Lower lobe of right lung (tissue), 2 donors: ENCODE measurements at places on chromosomes 11 and 22. TPM values are rescaled to one million over a fixed set of nuclear protein-coding genes. Genes with fewer than 3 reads are reported as not detected.
A peak's percentile ranks its signal among the peaks of the same experiment; 100 is the strongest.

Gene MS4A15
- total RNA-seq, result 113 TPM

Gene C22orf42
- total RNA-seq, result not detected

Gene C22orf23
- total RNA-seq, result 1.2 TPM

Gene ADORA2A
- 16.0 TPM for total RNA-seq

Gene MDK
- total RNA-seq, result 26.1 TPM

Gene GNAZ
- total RNA-seq, result 2.4 TPM

Gene OR4A16
- total RNA-seq, result not detected

Gene FXYD2
- total RNA-seq, result 2.8 TPM

Gene NPTXR
- total RNA-seq, result 5.1 TPM

Gene FERMT3
- total RNA-seq, result 92.0 TPM

Gene MAP6
- total RNA-seq, result 10.8 TPM

Gene GAL
- not detected for total RNA-seq

Gene KDM4E
- not detected for total RNA-seq

Gene SLC1A2
- 3.4 TPM for total RNA-seq

Gene PGA5
- 0.32 TPM for total RNA-seq

Gene CCDC83
- not detected for total RNA-seq

Gene CRYBB1
- 1.4 TPM for total RNA-seq

Gene OR4D5
- not detected for total RNA-seq

Gene CREB3L1
- total RNA-seq, result 40.5 TPM

Gene OTUB1
- 61.9 TPM for total RNA-seq

Gene OR8A1
- total RNA-seq, result not detected

Gene PKP3
- 23.1 TPM for total RNA-seq

Gene GRAP2
- 9.5 TPM for total RNA-seq

Gene SPON1
- 40.1 TPM for total RNA-seq

GRCh38 chr11:9784602-9785315, 120.9 kb downstream of the SWAP70 start:
- DNase-seq, result no peak

- no peak for DNase-seq
These were observed 18.2 kb downstream of the LHFPL7 start for GRCh38 chr22:24928322-24928721.

DNA sequence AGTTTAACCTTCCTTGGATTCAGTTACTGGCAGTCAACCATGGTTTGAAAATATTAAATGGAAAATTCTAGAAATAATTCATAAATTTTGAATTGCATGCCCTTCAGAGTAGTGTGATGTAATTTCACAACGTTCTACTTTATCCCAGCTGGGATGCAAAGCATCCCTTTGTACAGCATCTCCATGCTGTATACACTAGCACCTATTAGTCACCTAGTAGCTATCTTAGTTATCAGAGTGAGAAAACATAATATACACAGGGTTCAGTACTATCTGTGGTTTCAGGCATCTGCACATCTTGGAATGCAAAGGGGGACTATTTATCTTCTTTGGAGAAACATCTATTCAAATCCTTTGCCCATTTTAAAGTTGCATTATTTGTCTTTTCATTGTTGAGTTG, 30.8 kb downstream of the CBL start:
- DNase-seq, result no peak

GRCh38 chr22:17120281-17120680, 879 bp downstream of the TMEM121B start:
- DNase-seq, result peak; percentile 71

GRCh38 chr11:132632641-132633124, 899.6 kb downstream of the OPCML start:
- DNase-seq, result no peak

DNA sequence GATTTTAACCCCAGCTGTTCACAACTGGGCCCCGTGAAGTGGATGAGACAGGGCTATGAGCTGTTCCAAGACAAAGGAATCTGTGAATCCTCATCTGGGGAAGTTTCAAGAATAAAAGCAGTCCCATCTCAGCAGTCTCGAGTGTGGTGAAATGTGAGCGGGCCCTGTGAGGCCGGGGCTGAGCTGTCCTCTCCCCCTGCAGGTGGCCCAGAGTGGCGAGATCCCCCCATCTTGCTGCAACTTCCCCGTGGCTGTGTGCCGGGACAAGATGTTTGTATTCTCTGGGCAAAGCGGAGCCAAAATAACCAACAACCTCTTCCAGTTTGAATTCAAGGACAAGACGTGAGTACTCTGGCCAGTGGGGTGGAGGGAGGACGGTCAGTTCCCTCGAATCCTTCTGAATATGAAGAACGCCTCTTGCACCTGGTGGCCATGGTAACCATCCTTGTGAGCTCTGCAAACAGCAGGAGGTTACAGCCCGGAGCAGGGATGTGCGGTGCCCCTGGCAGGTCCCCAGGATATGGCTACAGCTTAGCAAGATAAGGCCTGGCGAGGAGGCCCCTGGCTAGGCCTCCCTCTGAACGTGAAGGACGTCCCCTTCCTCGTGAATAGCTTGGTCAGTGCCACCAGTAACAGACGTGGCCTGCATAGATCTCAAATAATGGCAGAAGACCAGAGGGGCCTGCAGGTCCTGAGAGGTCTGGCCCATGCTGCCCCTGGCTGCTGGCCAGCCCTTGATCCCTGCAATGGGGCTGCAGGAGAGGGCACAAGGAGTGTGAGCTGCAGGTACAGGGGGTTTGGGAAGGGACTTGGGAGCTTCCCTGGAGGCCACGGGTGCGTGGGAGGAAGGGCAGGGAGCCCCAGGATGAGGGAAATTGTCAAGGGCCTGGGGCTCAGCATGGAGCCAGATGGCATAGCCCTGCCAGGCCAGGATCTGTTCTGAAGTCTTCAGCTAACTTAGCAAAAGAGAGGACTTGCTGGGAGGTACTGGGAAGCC, 8.4 kb downstream of the LZTR1 start:
- DNase-seq, result no peak

DNA sequence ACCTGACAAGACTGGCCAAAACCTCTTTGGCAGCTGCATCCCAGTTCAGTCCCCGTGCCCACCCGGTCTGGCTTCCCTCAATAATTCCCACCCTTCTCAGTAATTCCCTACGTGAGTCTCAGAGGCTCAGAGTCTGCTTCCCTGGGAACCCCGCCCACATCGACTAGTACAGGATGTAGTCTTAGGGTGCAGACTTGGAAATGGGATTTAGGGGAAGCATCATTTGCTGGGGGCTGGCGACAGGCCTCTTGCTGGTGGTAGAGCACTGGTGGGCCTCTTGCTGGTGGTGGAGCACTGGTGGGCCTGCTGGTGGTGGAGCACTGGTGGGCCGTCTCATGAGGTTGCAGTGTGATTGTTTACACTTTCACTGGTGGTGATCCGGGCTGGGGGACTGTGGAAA, 199.5 kb upstream of the B3GAT1 start:
- no peak for DNase-seq

GRCh38 chr11:76234416-76235232, 28.3 kb upstream of the WNT11 start:
- peak; percentile 72 for DNase-seq

DNA sequence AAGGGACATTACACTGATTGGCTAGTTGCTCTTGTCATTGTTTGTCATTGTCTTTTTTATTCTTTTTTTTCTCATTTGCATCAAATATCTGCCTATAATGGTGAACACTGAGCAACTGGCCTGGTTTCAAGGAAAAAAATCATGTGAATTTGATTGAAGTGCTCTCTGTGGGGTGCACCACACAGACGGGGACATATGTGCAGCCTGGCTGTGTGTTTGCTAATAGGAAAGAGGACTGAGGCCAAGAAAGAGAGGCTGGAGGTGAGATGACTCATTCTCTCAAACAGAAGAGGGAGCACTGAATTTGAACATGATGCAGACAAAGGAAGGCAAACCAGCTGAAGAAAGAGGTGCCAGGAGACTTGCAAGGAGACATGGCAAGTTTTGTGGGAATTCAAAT, 684.9 kb upstream of the CCDC90B start:
- no peak for DNase-seq

DNA sequence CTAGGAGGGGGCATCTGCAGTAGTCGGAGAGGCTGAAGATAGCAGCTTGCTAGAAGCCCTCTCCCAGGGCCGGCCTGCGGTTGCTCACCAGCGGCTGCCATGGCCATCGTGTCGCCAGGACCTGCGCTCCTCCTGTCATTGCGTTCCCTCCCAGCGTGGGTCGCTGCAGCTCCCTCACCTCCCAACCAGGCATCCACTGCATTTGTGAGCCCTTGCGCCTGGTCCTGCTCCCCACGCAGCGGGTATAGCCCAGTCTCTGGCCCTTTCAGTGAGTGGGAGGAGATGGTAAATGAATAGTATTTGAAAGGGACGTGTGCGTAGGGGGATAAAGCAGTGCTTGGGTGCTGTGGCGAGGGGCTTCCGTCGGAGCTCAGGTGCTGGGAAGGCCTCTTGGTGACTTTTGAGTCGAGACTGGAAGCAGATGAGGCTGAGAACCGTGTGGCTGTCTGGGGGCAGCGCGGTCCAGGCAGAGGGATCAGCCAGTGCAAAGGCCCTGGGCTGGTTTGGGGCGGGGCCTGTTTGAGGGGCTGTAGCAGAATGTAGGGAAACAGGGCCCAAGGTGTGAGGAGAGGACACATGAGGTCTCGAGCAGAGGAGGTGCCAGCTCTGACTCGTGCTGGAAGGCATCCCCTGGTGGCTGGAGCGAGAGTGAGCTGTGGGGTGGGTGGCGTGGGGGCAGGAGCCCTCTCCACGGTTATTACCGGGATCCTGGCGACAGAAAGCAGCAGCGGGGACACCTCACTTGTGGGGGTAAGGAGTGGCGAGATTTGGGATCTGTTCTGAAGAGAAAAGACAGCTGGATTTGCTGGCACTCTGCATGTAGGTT, 39.3 kb downstream of the LRP5 start:
- peak; percentile 40 for DNase-seq

- DNase-seq, result no peak
These were observed 3.6 kb downstream of the PIK3IP1 start for GRCh38 chr22:31288496-31289240.

DNA sequence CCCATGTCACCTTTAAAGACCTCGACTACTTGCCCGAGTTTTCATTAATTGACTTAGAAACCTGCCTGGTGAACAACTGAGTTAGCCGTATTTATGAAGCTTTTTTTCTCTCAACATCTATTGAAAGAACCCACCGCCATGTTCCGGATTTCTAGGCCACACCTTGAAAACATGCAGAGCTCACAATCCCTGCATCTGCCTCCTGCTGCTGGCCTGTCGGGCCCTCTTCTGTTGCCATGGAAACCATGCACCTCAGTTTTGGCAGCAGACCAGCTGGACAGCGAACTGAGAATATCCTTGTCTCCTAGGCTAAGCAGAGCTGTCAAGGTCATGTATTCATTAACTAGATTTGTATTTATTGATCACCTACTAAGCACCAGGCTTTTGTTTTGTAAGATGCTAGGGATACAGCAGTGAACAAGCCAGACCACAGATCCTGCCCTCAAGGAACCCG, 4.3 kb upstream of the PATZ1 start:
- no peak for DNase-seq

- peak; percentile 11 for DNase-seq
These were observed 20.5 kb upstream of the MPPED1 start for GRCh38 chr22:43391306-43391705.

DNA sequence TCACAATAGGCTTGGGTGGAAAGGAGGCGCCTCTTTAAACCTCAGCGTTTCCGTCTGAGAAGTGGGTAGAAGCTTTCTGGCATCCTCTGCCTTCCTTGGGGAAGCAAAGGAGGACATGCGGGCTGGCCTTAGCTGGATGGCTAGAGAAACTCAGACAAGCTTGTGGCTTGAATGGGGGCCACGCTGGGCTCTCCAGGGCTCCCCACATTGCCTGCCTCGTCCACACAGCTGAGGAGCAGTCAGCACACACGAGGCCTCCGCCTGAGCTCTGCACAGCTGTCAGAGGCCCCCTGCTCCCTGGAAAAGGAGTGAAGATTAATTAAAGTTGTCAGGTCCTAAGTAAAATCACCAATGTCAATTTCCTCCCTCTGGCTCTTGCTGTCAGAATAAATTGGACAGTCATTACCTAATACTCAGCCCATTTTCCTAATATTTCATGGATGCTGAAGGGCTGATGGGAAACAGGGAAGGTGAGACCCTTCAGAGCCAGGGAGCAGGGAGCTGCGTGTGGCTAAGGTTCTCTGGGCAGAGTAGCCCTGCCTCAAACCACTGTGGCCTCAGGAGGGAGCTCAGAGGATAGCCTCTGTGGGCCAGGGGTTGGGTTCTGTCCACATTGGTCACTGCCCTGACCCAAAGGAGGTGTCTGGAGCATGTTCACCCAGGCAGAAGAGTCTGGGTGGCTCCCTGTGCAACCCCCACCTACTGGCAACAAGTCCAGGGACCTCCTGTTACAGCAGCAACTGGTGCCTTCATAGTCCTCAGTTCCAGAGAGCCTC, 118.3 kb upstream of the CD82 start:
- no peak for DNase-seq

DNA sequence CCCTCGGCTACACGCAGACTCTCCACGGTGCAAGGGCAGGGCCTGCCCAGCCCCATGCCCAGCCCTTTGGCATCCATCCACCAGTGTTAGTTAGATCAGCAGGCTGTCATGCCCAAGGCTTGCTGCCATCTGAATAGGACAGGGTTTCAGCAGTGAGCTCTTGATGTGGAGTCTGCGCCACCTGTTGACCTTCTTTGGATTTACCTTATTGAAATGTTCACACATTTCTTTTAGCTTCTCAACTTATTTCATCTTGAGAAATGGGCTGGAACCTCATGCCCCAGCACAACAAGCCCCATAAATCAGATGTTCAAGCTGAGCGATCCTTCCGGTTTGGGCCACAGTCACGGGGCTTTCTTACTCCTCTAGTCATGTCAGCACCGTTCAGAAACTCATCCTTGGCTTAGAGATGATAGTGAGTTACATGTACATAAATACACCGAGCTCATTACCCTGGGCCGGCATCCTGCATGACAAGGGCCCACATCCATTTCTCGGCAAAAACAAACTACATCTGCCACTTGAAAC, 61.7 kb downstream of the PARVB start:
- DNase-seq, result peak; percentile 53

DNA sequence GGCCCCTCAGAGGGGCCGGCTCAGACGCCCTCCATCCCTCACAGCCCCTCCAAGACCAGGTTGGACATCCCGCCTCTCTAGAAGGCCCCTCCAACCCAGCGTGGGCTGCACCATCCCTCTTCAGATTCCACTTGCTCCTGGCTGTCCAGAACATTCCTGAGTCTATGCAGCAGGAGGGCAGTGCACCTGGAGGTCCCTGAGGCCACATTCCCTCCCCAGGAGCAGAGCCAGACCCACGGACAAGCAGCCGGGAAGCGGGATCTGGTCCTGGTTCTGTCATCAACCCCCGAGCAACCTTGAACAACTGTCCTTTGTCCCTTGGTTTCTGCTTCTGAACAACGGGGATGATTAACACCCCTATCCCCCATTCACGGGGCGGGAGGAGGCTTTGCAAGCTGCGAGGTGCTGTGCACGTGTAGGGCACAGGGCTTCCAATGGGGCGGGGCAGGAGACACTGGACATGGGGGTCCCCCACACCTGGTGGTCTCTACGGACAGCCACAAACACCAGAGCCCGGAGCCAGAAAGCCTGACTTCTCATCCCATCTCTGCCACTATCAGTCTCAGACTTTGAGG, 13.2 kb upstream of the PDGFB start:
- no peak for DNase-seq

- DNase-seq, result peak; percentile 70
These were observed 24.0 kb downstream of the SLCO2B1 start for GRCh38 chr11:75174781-75175370.

DNA sequence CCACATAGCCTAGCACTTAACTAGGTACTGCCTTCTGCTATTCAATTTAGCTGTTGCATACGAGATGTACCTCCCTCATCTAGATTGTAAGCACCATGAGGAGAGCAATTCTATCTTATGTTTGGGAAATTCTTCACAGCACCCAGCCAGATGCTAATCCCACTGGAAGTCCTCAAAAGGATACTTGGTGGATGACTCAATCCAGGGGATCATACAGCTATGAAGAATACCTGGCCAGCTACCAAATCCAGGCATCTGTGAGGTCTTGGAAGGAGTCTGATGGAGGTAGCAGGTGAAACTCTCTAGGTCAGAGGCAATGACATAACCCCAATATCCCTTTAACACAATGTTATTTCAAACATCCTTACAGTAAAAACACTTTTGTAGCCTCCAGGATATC, 167.8 kb upstream of the NCAM1 start:
- DNase-seq, result no peak
